Activated T-cell treated with anti-CD3 and anti-CD28 coated beads for 24 hours (primary cell): ENCODE measurements at places on chromosomes 13 and 19.

- DNase-seq = peak; percentile 83
Measured at GRCh38 chr19:46786236-46787039, 2.0 kb downstream of the SLC1A5 start.

DNA sequence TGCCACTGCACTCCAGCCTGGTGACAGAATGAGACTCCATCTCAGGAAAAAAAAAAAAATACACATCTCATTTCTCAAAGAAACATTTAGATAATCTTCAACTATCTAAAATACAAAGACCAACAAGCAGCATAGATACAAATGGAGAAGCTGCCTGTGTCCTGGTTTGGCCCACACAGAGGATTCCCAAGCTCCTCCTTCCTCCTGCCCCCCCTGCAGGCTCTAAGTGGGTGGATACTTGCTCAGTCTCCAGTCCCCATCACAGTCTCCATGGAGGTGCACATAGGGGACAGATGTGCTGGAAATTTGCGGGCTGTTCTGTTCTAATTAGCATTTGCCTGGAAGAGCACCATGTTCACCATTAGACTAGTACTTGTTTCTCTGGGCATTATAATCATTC, 59.9 kb downstream of the ABCC4 start:
- DNase-seq = no peak

- no peak for DNase-seq
Measured at GRCh38 chr19:2795827-2796658, 10.7 kb downstream of the THOP1 start.

GRCh38 chr19:28341810-28342350, 871.1 kb downstream of the UQCRFS1 start:
- DNase-seq = no peak

GRCh38 chr19:57362419-57362818, 932 bp upstream of the TRAPPC2B start:
- DNase-seq = no peak

GRCh38 chr13:110309661-110310524, 2.8 kb downstream of the COL4A2 start:
- no peak for DNase-seq

DNA sequence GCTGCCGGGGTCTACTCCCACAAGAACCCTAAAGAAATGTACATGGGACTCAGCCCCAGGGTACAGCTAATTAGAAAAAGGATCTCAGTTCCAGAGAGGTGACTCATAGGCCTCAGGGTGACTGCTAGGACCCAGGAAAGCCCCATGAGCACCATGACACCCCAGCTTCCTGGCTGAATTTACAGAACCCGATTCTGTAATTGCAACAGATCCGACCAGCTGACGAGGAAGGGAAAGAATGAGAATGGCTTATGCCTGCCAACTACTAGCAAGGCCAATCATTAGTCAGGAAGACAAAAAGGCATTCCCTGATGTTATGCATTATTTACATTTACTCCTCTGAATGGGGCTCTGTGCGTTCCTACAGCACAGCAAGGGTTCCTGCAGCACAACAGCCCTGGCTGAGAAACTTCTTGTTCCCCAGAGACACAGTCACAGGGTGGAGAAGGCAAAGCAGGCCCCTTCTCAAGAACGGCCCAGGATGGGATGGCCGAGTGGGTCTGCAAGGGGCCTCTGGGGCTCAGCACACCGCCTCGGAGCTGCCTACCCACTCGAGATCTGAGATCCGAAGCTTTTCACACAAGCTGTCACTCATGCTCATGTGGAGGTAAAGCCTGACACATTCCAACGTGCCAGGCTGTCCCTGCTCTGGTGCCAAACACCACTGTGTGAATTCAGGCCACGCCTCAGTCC, 27.2 kb downstream of the PBX4 start:
- peak; percentile 62 for DNase-seq

GRCh38 chr13:45391926-45392325, 26.2 kb downstream of the SLC25A30 start:
- DNase-seq = no peak

GRCh38 chr19:16340092-16340491, 15.5 kb downstream of the KLF2 start:
- no peak for DNase-seq

DNA sequence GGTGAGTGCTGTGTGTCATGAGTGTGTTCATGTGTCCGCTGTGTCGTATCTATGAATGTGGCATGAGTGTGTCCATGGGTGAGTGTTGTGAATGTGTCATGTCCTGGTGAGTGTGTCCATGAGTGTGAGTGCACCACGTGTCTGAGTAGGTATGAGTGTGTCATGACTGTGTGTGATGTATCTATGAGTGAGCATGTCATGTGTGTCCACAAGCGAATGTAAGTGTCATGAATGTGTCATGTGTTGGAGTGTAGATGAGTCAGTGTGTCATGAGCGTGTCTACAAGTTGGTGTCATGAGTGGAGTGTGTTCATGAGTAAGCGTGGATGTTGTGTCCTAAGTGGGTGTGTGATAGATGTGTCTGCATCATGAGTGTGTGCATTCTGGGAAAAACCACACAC, 129.4 kb downstream of the TUBA3C start:
- no peak for DNase-seq

DNA sequence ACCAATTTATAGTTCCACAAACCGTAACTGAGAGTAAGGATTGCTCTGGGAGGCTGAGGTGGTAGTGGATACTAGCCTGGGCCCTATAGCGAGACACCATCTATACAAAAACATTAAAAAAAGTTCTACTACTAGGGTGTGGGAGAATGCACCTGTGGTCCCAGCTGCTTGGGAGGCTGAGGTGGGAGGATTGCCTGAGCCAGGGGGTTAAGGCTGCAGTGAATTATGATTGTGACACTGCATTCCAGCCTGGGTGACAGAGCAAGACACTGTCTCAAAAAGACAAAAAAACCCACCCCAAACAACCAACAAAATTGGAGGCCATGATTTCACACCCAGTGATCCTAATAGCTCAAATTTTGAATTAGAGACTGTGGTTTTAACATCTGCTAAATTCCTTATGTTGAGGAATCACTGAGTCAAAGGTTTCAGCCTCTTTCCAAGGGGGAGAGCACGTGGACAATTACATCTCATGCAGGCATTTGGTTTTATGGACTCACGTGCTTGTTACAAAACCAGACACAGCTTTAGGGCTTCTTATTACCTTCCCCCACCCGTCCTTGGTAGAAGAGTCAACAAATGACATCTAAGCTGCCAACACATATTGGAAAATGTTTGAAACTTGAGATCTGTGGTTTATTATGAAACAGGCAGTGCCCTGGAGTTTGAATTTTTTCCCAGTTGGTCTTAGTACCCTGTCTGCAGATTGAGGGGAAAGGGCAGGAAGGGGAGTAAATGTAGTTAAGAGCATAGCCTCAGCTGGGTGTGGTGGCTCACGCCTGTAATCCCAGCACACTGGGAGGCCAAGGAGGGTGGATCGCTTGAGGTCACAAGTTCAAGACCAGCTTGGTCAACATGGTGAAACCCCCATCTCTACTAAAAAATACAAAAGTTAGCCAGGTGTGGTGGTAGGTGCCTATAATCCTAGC, 18.5 kb downstream of the CYP2A6 start:
- no peak for DNase-seq

DNA sequence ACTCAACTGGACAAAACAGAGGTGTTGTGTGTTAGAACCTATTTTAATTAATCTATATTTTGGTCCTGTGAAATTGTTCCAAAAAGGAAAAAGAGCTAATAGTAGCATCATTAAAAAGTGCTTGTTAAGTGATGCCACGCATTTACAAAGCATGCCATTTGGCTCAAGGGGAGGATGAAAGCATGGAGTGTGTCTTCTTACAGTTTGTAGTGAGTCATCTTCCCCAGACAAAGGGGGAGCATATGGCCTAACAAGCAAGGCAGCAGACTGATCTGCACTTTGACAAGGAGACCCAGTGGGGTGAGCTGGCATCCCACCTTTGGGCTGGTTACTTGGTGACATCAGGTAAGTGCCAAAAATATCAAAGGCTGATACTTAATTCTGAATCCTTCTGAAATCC, 297.0 kb downstream of the FGF9 start:
- DNase-seq = no peak

DNA sequence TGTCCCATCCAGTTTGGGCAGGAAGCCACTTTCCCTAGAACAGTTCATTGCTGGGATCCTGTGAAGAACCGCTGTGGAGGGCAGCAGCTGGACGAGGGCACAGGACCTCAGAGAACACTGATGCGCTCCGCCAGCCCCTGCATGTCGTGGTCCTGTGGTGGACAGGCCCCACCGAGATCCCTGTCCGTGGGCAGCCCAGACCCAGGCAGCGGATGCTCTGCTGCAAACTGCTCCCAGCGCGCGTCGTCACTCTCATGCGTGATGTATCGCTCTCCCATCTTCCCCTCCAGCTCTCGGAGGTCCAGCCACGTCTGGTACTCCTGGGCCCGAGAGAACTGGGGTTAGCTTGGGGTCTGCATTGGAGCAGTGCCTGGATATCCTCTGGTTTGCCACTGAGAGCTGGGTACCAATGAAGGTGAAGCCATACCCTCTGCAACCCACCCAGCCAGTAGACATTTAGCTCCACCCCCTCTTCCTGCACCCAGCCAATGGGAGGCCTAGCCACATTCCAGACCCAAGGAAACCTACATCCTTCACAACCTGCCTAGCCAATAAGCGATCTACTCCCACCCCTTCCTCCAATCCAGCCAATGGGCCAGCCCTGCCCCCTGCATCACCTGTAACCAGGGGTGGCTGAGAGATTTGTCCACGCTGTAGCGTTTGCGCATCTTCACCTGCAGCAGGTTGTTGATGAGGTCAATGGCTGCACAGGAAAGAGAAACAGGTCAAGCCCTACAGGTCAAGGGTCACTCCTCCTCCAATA, 13.6 kb upstream of the DACT3 start:
- DNase-seq = no peak

- no peak for DNase-seq
Measured at GRCh38 chr19:31881988-31882387, 463.4 kb upstream of the ZNF507 start.

DNA sequence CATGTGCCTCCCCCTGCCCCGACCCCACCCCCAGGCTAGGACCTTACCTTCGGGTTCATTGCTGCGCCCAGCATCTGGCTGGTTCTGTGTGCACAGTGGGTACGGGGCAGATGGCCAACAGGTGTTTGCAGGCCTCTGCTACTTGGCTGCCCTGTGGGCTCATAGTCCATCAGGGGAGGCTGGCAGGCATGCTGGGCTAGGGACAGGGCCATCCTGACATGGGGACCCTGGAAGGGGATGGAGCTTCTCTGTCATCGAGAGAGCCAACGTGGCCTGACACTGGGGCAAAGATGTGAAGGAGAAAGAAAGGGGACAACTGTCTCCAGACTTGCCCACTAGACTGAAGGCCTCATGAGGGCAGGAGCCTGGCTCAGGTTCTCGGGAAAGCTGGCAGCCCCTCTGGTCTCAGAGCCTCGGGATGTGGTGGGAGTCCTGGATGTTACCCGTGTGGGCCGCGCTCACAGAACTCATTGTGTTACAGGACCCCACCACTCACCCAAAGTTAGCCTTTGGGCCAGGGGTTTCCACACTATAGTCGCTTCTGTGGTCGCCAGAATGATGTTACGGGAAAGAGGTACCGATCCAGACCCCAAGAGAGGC, 4.7 kb downstream of the ZNF536 start:
- DNase-seq = no peak

GRCh38 chr13:28031896-28032288, 43.4 kb upstream of the URAD start:
- no peak for DNase-seq

GRCh38 chr13:60689076-60689475, 292.1 kb downstream of the TDRD3 start:
- no peak for DNase-seq

DNA sequence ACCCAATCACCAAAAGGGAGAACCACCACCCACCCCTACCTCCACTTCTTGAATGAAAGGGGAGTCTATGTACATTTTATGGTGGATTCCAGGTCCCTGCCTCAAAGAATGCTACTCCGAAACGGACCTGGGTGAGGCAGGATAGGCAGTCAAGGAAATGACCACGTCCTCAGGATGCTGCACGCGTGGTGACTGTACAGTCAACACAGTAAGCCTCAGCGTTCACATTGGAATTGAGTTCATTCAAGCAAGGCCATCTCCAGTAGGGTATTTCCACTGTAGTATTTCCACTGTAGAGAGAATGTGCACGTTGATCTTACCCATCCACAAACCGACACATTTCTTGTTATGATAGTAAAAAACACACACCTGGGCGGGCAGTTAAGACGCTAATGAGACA, 16.9 kb downstream of the ZSCAN5C start:
- DNase-seq = no peak

DNA sequence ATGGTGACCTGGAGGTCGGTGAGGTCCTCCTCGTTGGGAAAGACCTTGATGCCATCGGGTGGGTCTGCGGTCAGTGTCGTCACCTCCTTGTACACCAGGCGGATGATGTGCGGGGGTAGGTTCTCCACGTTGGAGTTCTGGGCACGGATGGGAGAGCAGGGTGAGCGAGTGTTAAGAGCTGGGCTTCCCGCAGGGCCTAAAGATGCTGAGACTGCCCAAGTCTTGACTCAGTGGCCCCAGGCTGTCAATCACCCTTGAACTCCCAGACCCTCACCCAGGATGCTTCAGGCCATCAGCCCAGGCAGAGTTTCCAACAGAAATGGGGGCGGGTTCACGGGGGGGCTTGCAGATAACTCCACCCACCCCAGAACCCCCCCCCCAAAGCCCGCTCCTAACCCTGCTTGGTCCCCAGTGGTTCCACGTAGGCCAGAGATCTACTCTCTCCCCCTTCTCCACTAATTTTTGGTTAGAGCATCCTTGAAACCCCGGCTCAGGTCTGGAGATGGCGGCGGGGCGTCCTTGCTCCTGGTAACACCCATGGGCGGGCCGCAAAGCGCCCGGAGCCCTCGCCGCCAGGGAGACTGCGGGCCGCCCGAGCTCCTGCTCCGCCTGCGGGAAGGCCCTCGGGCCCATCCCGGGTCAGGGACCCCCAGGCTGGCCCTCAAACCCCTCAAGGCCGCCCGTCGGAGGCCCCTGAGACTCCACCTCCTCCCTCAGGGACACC, 600 bp downstream of the UBE2S start:
- DNase-seq = no peak

DNA sequence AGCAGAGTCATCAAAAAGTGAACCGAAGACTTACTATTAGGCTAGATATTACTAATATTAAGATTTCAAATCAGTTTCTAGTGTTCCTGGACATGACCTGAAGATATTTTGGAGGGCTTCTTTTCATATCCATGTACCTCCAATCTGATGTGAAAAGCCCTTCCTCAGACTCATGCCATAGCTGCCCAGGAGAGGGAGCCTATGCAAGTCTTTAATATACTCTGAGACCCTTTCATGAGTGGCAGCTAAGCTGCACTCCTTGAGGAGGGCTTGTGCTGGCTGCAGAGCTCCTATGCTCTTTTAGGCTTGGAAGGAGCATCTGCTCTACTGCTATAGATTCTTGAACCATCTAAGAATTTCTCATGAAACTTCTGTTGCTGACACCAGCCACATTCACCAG, 715.3 kb downstream of the OLFM4 start:
- no peak for DNase-seq
